ENCODE measurements at places on chromosomes 16 and 17.

- H3K27me3 ChIP-seq, result peaks cover 24% of the 10 kb centered on the region
- H3K4me3 ChIP-seq, result no peak overlapping the region
- H3K36me3 ChIP-seq, result no peaks in the 10 kb centered on the region
- H3K27ac ChIP-seq, result no peak overlapping the region
These were observed 3.5 kb upstream of the EZH1 start for GRCh38 chr17:42748202-42748907.

DNA sequence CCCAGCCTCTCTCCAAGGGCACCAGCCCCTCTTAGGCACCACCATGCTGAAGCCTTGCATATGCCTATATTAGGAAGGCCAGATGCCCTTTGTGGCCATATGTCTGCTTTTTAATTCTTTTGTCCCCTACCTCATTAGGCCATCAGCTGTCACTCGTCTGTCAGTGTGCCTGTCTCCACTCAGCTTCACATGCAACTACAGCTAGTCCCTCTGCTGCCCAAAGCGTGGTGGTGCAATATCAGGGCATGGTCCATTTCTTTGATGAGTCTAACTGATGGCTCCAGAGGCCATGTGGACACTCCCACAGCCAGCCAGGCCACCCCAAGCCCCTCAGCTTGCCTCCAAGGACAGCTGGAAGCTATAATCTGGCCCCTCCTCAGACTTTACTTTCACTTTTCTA is 36.3 kb downstream of the MYO18A start:
- no peak overlapping the region for H3K4me3 ChIP-seq
- H3K27me3 ChIP-seq, result no peaks in the 10 kb centered on the region
- peak; percentile 28 for DNase-seq
- peaks cover 29% of the 10 kb centered on the region for H3K4me1 ChIP-seq
- no peak overlapping the region for H3K27ac ChIP-seq

GRCh38 chr16:55711959-55712876 is 56.4 kb downstream of the SLC6A2 start:
- H3K4me3 ChIP-seq, result no peak overlapping the region
- peaks cover 3% of the 10 kb centered on the region for H3K27me3 ChIP-seq
- H3K36me3 ChIP-seq, result no peaks in the 10 kb centered on the region
- no peak overlapping the region for H3K27ac ChIP-seq
- peak; percentile 45 for DNase-seq

- no peak for DNase-seq
- peaks cover 11% of the 10 kb centered on the region for H3K4me1 ChIP-seq
- H3K36me3 ChIP-seq, result no peaks in the 10 kb centered on the region
- H3K27me3 ChIP-seq, result no peaks in the 10 kb centered on the region
These were observed 30.5 kb downstream of the CYTH1 start for GRCh38 chr17:78751447-78752161.

DNA sequence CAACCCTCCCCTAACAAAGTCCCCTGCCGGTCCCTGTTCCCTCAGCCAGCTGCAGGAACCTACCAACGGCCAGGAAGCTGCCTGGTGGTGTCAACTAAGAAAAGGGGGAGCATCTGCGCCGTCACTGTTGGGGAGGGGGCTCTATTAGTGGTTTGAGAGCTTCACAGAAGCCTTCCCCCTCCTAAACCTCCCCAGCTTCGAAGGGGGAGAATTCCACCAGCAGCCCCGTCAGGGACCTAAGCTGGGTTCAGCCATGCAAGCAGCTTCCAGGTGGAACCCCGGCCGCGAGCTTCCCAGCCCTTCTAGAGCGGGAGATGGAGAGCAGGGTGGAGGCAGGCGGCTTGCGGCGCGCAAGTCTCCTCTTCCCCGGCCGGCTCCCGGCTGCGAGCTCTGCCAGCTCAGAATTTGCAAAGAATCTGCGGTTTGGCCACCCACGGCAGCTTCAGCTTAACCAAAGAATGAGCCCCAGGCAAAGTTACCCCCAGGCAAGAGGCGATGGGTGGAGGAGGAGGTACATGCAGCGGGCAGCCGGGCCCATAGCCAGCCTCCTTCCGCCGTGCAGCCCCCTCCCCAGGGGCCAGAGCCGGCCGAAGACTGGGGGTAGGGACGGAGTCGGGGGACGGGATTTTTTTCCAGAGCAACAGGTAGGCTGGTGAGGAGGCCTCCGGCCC is 33.7 kb downstream of the DDX19A start:
- H3K4me3 ChIP-seq, result peak overlapping the region; percentile 63
- H3K4me1 ChIP-seq, result no peaks in the 10 kb centered on the region

DNA sequence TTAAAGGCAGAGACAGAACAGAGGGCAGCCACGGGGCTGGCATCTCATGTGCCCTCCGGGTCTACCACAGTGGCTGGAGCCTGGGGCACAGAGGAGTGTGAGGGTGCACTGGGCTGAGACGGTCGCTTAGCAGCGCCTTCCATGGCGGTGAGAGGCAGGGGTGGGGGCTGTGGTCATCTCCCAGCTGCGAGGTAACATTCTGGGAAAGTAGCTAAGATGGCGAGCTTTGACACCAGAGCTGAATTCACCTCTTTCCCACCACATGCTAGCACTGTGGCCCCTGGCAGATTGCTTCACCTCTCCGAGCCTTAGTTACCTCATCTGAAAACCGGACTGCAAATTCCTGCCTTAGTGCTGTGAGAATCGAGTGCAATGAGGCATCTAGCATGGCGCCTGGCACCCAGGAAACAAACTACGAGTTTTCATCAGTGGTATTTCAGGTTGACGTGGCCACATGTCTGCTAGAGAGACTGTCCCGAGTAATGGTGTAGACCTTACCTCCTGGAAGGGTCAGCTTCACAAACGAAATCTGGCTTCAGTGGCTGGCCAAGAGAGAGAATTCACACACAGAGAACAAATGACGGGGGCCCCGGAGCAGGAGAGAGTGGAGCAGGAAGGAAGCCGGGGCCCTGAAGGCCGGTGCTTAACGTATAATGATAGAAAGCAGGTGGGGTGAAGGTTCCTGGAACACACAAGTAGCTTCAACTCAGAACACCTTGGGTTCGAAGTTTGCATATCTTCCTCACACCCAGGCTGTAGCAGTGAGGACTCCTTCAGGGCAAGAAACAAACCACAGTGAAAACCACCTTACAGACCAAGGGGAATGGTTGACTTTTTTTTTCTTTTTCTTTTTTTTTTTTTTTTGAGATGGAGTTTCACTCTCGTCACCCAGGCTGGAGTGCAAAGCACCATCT is 63.9 kb upstream of the RPH3AL start:
- no peaks in the 10 kb centered on the region for H3K36me3 ChIP-seq
- no peaks in the 10 kb centered on the region for H3K27me3 ChIP-seq
- no peaks in the 10 kb centered on the region for H3K4me1 ChIP-seq
- H3K4me3 ChIP-seq, result no peak overlapping the region
- no peak overlapping the region for H3K27ac ChIP-seq

- H3K4me1 ChIP-seq, result peaks cover 12% of the 10 kb centered on the region
- H3K27me3 ChIP-seq, result no peaks in the 10 kb centered on the region
- DNase-seq, result peak; percentile 81
- H3K27ac ChIP-seq, result peak overlapping the region; percentile 1
These were observed 113.1 kb downstream of the SNX29 start for GRCh38 chr16:12089492-12090150.

DNA sequence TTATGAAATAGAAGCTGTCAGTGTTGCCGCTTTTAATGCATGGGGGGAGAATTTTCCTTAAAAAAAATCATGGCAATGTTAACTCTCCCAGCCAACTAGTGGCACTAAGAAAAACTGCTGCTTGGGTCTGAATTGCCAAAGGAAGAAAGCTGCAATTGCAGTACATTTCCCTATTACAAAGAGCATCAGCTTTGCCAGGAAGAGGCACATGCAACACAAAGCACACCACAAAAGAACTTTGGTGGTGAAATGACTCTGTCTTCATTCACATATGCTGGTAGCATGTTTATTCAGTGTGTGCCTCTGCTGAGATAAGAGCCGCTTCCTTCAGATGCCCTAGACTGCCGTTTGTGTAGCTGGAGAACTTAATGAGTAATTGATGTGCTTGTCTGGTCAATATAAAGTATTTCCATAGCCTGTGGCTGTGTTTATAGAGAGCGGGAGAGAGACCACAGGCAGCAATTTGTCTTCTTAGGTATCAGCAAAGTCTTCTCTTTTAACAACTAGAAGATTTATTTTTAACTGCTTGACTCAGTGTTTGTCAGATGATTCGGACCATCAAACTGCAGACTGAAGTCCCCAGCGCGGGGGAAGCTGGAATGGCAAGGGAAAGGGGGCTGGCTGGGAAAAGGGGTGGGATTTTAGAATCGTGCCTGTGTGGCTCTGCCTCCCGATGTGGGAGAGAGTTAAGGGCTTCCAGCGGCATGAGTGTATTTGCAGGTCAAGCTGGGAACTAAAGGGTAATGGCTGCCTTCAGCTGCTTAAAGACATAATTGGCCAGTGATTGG is 115.1 kb downstream of the MRTFB start:
- DNase-seq, result peak; percentile 79
- H3K27ac ChIP-seq, result no peak overlapping the region
- no peaks in the 10 kb centered on the region for H3K36me3 ChIP-seq
- H3K27me3 ChIP-seq, result 0 out of 2 replicates have a peak, but pooled peaks cover 2% of the 10 kb centered on the region

- H3K27me3 ChIP-seq, result peaks cover 17% of the 10 kb centered on the region
- peaks cover 4% of the 10 kb centered on the region for H3K4me1 ChIP-seq
- H3K27ac ChIP-seq, result no peak overlapping the region
- no peak overlapping the region for H3K4me3 ChIP-seq
- DNase-seq, result no peak
These were observed 1.1 kb upstream of the P2RX5 start for GRCh38 chr17:3697103-3697476.

- DNase-seq, result no peak
- H3K27me3 ChIP-seq, result no peaks in the 10 kb centered on the region
- no peak overlapping the region for H3K4me3 ChIP-seq
- peak overlapping the region; percentile 35 for H3K27ac ChIP-seq
- no peaks in the 10 kb centered on the region for H3K36me3 ChIP-seq
- H3K4me1 ChIP-seq, result peaks cover 23% of the 10 kb centered on the region
These were observed 10.3 kb upstream of the TNS4 start for GRCh38 chr17:40511667-40512220.

DNA sequence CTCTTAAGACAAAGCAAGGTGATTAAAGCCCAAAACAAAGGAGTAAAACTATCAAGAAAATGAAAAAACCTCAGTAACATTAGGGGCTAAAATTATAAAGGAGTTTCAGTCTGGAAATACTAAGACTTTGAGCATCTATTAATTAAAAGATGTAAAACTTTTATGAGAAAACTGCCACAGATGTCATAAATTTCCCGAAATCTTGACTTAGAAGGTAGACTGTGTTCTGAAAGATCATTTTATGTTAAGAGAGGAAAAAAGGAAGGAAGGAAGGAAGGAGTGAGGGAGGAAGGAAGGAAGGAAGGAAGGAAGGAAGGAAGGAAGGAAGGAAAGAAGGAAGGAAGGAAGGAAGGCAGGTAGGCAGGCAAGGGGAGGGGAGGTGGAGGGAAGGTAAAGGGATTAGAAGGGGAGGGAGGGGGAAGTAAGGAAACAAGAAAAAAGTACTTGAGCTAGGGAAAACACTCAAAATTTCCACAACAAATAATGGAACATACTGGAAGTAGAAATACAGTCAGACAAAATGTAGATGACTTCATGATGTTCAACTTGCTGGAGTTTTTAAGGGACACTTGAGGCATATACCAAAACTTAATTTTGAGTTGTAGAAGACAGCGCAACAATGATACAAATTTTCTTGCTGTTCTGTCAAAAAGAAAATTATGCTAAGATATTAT is 2.0 kb downstream of the KRTAP4-5 start:
- H3K27me3 ChIP-seq, result no peaks in the 10 kb centered on the region
- no peaks in the 10 kb centered on the region for H3K36me3 ChIP-seq
- no peak overlapping the region for H3K4me3 ChIP-seq

DNA sequence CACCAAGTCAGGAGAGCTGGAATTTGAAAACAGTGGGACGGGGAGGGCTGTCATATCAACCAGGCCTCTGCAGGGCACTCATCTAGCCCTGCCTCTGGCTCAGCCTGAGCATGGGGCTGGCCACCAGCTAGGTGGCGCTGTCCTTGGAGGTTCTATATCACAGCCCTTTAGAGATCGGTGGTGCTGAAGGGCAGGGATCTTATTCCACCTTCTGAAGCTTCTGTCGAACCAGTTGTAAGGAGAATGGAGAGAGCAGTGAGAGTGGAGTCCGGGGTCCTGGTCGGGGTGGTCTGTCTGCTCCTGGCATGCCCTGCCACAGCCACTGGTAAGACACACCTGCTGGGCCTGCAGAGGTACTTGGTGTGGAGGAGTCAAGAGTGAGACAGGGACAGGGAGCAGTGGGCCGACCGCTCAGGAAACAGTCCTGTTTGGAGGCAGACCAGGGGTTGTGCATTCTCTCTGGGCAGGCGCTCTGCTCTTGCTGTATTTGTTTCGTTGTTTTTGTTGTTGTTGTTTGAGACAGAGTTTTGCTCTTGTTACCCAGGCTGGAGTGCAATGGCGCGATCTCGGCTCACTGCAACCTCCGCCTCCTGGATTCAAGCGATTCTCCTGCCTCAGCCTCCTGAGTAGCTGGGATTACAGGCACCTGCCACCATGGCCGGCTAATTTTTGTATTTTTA is at the start of gene CES3:
Gene CES3, plus strand, starts transcription at position 202 of the 680 bp plus-strand sequence. Its CDS starts 42 bp downstream, at position 244.
- DNase-seq, result peak; percentile 58
- no peaks in the 10 kb centered on the region for H3K4me1 ChIP-seq
- H3K27ac ChIP-seq, result no peak within 1 kb of the TSS
- no peaks in the 10 kb centered on the region for H3K36me3 ChIP-seq
- peaks cover 36% of the 10 kb centered on the region for H3K27me3 ChIP-seq

- no peak for DNase-seq
- H3K4me3 ChIP-seq, result no peak overlapping the region
These were observed 5.6 kb upstream of the ADAM11 start for GRCh38 chr17:44752953-44753861.

- H3K36me3 ChIP-seq, result no peaks in the 10 kb centered on the region
- H3K27me3 ChIP-seq, result no peaks in the 10 kb centered on the region
- peak overlapping the region; percentile 88 for H3K27ac ChIP-seq
- H3K4me3 ChIP-seq, result peak overlapping the region; percentile 33
These were observed 673 bp upstream of the CHD9 start for GRCh38 chr16:53053967-53054669.

- H3K27me3 ChIP-seq, result no peaks in the 10 kb centered on the region
- H3K27ac ChIP-seq, result no peak overlapping the region
- no peak overlapping the region for H3K4me3 ChIP-seq
- H3K4me1 ChIP-seq, result peaks cover 5% of the 10 kb centered on the region
These were observed 2.0 kb downstream of the B3GNT9 start for GRCh38 chr16:67148656-67149275.

DNA sequence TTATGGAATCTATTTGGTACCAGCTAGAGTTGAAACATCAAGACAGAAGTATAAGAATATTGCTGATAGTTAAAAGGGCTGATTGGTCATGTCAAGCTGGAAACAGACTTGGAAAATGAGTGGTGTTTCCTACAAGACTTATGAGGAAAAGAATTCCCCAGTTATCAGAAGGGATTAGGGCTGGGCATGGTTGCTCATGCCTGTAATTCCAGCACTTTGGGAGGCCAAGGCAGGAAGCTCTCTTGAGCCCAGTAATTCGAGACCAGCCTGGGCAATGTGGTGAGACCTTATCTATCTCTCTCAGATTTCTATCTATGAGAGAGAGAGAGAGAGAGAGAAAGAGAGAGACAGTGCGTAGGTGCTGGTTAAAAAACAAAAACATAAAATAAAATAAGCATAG is 139.5 kb upstream of the PMFBP1 start:
- no peaks in the 10 kb centered on the region for H3K36me3 ChIP-seq
- no peaks in the 10 kb centered on the region for H3K27me3 ChIP-seq
- H3K4me3 ChIP-seq, result no peak overlapping the region
- no peak overlapping the region for H3K27ac ChIP-seq
- peak; percentile 13 for DNase-seq

- H3K27ac ChIP-seq, result no peak overlapping the region
- no peaks in the 10 kb centered on the region for H3K27me3 ChIP-seq
- peak; percentile 63 for DNase-seq
- H3K36me3 ChIP-seq, result peaks cover 12% of the 10 kb centered on the region
- H3K4me1 ChIP-seq, result peaks cover 20% of the 10 kb centered on the region
These were observed 154.2 kb downstream of the VPS53 start for GRCh38 chr17:560432-560873.

Measured in IMR-90 (cell line).